ENCODE measurements at places on chromosomes 2 and 18. TPM values are rescaled to one million over a fixed set of nuclear protein-coding genes. Genes with fewer than 3 reads are reported as not detected.

Gene SPEG
- 11.6 TPM for total RNA-seq

DNA sequence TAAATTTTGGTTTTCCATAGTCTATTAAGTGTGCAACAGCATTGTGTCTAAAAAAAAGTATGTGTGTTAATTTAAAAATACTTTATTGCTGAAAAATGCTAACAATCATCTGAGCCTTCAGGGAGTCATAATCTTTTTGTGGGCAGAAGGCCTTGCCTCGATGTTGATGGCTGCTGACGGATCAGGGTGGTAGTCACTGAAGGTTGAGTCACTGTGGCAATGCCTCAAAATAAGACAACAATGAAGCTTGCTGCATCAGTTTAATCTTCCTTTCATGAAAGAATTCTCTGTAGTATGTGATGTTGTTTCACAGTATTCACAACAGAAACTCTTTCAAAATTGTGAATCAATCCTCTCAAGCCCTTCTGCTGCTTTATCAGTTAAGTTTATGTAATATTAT, 31.3 kb downstream of the HDHD2 start:
- no peak overlapping the region for H3K4me3 ChIP-seq
- DNase-seq, result no peak
- H3K27ac ChIP-seq, result no peak overlapping the region
- H3K4me1 ChIP-seq, result no peaks in the 10 kb centered on the region

GRCh38 chr2:189772212-189772611, 9.6 kb upstream of the OSGEPL1 start:
- no peaks in the 10 kb centered on the region for H3K4me1 ChIP-seq
- DNase-seq, result no peak
- no peaks in the 10 kb centered on the region for H3K27me3 ChIP-seq
- H3K36me3 ChIP-seq, result peaks cover 46% of the 10 kb centered on the region
- H3K4me3 ChIP-seq, result no peak overlapping the region

DNA sequence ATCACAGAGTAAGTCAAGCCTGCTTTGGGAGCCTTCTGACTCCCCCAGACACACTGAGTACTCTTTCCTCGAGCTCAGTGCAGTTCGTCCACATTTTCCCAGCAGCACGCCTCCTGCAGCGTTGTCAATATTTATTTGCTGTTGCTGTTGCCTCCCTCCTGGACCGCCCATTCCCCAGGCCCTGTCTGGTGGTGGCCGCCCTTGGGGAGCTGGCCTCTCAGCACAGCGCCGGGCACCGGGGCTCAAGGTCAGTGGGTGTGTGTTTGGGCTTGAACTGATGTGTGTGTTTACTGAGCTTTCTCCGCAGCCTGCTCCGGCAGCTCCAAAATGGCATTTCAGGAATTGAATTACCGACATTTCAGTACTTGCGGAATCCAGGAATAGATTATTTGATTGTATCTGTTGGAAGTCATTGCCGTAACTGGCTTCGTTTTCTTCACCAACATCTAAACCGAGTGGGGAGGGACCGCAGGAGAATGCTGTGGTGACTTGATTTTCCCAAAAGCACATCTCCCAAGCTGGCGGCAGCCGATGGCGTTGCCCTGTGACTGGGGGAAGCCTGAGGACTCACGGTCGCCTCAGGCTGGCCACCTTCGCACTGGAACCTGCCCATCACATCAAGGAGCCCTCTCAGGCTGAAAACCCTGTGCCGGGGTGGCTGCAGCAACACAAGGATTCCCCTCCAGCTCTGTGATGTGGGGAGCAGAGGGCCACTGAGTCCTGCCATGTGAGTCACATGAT, 66.0 kb downstream of the HPCAL1 start:
- no peak overlapping the region for H3K4me3 ChIP-seq
- no peaks in the 10 kb centered on the region for H3K4me1 ChIP-seq
- H3K36me3 ChIP-seq, result peaks cover 4% of the 10 kb centered on the region
- no peak for DNase-seq

GRCh38 chr2:152415231-152415642, 80.3 kb downstream of the FMNL2 start:
- no peak overlapping the region for H3K27ac ChIP-seq
- H3K36me3 ChIP-seq, result no peaks in the 10 kb centered on the region
- peaks cover 5% of the 10 kb centered on the region for H3K27me3 ChIP-seq
- no peak overlapping the region for H3K4me3 ChIP-seq
- H3K4me1 ChIP-seq, result no peaks in the 10 kb centered on the region
- DNase-seq, result no peak

GRCh38 chr18:10926621-10927161, 222.7 kb downstream of the PIEZO2 start:
- no peaks in the 10 kb centered on the region for H3K27me3 ChIP-seq
- no peaks in the 10 kb centered on the region for H3K4me1 ChIP-seq
- no peak overlapping the region for H3K4me3 ChIP-seq
- no peak for DNase-seq
- H3K36me3 ChIP-seq, result no peaks in the 10 kb centered on the region
- no peak overlapping the region for H3K27ac ChIP-seq

- peaks cover 6% of the 10 kb centered on the region for H3K36me3 ChIP-seq
- no peak for DNase-seq
- no peak overlapping the region for H3K4me3 ChIP-seq
- peaks cover 24% of the 10 kb centered on the region for H3K4me1 ChIP-seq
- peaks cover 17% of the 10 kb centered on the region for H3K27me3 ChIP-seq
Observed at GRCh38 chr2:65425276-65425675, 7.1 kb downstream of the SPRED2 start.

DNA sequence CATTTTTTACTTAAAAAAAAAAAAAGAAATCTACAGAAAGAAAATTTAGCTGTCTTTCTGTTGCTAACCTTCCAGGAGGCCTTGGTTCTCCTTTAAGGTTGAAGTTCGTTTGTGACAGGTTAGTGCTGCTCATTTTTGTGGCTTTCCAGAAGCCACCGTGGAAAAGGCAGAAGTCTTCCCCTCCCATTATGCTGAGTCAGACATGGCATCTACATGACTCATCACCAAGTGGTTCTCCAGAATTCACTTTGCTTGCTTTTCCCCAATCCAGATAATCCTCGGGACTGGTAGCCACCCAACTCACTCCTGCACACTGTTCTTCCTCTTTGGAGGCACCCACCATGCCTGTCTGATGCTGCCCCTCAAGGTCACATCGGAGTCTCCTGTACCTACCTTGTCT, 228.7 kb downstream of the PIK3C3 start:
- no peak overlapping the region for H3K4me3 ChIP-seq
- no peak overlapping the region for H3K27ac ChIP-seq
- DNase-seq, result no peak
- H3K27me3 ChIP-seq, result no peaks in the 10 kb centered on the region
- no peaks in the 10 kb centered on the region for H3K36me3 ChIP-seq
- H3K4me1 ChIP-seq, result no peaks in the 10 kb centered on the region

GRCh38 chr18:29003194-29003593, 826.3 kb upstream of the CDH2 start:
- no peak for DNase-seq
- H3K4me3 ChIP-seq, result no peak overlapping the region
- no peaks in the 10 kb centered on the region for H3K27me3 ChIP-seq
- no peak overlapping the region for H3K27ac ChIP-seq
- H3K36me3 ChIP-seq, result no peaks in the 10 kb centered on the region
- H3K4me1 ChIP-seq, result no peaks in the 10 kb centered on the region

DNA sequence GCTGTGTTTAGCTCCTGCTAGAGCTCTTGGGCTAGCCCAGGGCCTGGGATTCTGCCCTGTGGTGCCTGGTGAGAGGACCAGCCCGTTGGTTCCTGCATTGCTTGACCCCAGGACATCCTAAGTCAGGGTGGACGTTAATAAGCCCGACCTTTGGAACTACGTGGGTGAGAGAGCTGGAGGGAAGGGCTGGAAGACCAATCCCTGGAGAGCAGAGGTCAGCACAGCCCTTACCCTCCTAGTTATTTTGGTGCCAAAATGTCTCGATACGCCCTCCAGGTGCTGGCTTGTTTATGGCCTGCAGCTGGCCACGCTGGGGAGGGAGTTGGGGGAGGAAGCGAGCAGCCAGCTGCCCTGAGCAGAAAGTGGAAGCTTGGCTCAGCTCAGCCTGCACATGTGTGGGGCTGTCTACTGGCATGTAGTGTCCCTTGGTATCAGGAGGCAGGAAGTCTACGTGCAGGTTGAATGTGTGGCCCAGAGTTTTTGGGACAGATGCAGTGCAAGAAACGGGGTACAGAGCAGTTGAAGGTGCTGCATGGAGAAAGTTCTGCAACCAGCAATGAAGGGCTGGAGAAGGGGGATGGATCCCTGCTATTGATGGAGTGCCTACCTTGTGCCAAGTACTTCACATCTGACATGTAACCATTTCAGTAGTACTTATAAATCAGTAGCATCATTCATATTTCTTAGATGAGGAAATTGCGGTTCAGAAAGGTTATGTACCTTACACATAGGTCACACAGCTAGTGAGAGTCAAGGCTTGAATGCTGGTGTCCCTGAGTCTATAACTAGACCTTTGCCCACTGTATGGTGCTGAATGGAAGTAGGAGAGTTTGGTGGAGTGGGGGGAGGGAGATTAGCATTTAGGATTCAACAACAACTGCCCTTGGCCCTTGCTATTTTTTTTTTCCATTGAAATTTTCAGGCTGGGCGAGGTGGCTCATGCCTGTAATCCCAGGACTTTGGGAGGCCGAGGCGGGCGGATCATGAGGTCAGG, 5.0 kb upstream of the DGKD start:
- H3K27ac ChIP-seq, result peak overlapping the region; percentile 8
- no peak for DNase-seq
- no peak overlapping the region for H3K4me3 ChIP-seq
- peaks cover 4% of the 10 kb centered on the region for H3K36me3 ChIP-seq

- H3K27me3 ChIP-seq, result peaks cover 5% of the 10 kb centered on the region
- H3K36me3 ChIP-seq, result no peaks in the 10 kb centered on the region
- no peaks in the 10 kb centered on the region for H3K4me1 ChIP-seq
Observed at GRCh38 chr2:182642328-182642727, 73.7 kb upstream of the DNAJC10 start.
